ENCODE measurements at places on chromosomes 7 and 10.

- no peak for DNase-seq
Observed at GRCh38 chr7:81949306-81949705, 179.5 kb upstream of the HGF start.

DNA sequence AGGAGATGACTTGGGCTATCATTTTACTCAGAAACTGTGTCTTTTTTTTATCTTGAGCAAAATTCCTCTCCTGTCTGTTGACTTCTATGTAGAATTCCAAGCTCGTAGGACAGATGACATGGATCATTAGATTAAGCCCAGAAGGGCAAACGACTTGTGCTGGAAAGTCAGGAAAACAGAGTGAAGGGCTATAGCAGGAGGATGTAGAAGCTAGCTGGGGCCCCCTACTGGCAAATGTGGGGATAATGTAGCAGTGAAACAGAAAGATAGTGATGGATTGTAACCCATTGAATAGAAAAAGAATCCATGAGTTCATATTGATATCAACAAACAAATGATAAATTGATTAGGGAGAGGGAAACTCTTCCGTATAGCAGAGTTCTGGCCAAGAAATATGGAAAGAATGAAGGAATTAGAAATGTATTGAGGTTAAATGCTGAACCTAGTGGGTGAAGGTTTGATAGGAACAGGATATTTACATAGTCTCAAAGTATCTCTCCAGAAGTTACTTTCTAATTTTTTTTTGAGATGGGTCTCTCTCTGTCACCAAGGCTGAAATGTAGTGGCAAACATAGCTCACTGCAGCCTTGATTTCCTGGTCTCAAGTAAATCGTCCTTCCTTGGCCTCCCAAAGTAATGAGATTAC, 103.6 kb downstream of the LYZL1 start:
- peak; percentile 38 for DNase-seq

DNA sequence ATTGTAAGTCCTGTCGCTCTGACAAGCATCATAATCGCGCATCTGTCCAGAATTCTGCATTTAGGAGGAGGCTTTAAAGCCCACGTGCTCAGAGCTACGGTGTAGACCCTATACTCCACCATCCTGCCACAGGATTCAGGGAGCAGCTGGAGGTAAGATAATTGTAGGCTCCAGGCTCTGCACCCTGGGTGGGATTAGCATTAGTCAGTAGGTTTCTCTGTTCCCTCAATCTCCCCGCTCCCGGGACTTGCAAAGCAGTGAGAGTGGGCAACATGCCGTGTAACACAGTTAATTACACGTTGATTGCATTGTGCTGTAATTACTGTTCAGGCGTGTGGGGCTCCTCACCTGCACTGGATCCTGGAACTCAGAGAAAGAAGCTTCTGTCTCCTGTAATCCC, 89.3 kb upstream of the CUX1 start:
- no peak for DNase-seq

- DNase-seq = no peak
Observed at GRCh38 chr10:50615658-50616057, 8.1 kb downstream of the SGMS1 start.

DNA sequence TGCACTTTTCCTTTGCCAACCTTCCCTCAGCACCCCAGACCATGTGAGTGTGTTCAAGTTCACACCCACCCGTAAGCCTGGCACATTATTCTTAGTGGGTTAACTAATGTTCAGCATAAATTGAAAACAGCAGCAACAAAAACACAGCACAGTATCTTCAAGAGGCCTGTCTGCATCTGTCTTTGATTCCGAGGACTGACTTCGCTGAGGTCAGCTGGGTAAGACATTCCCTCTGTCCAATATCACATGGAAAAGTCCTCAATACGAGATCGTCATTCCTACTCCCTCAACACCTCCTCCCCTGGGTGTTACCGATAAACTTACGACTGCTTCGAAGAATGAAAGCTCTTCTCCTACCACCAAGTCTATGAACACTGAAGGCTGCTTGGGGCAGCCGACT, 218.8 kb downstream of the SFMBT2 start:
- no peak for DNase-seq

- DNase-seq = no peak
Observed at GRCh38 chr7:149414745-149415390, 46.0 kb downstream of the ZNF777 start.

GRCh38 chr7:142376356-142376997, 118.6 kb upstream of the PRSS58 start:
- DNase-seq = no peak

DNA sequence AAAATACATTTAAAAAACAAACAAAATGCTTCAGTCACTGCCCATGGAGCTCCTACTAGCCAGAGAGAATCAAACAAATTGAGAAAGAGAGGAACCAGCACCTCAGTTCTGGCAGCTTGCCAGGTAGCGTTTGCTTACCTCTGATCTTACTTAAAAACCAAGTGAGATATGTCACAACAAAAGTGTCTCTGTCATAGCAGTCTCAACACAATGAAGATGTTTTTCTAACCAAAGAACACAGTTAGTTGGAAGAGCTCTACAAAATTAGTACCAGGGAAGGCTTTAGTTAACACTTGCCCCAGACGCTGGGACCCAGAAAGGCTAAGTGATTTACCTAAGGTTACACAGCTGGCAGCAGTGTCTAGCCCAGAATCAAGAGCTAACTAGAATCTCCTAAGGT, 3.4 kb downstream of the DOCK4 start:
- no peak for DNase-seq

DNA sequence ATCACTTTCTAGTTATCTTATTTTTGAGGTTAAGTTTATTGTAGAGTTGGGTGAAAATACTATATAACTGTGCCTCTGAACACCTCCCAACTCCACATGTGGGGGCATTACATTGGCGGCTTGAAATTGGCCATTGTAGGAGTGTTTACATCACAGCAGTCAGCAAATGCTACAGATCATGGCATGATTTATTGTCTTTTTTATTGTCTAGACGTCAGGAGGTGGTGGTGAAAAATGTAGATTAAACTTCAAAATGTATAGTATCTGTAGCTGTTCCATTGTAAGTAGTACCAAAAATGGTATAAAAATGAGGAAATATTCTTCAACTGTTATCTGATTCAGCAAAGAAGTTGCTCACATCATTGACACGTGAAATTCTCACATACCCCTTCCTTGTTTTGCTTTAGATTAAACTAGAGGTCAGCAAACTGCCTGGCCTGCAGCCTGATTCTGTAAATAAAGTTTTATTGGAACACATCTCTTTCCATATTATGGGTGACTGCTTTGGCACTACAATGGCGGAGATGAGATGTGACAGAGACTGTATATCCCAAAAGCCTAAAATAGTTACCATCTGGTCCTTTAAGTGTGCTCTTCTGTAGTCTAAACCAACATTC, 35.0 kb downstream of the TAF3 start:
- no peak for DNase-seq

DNA sequence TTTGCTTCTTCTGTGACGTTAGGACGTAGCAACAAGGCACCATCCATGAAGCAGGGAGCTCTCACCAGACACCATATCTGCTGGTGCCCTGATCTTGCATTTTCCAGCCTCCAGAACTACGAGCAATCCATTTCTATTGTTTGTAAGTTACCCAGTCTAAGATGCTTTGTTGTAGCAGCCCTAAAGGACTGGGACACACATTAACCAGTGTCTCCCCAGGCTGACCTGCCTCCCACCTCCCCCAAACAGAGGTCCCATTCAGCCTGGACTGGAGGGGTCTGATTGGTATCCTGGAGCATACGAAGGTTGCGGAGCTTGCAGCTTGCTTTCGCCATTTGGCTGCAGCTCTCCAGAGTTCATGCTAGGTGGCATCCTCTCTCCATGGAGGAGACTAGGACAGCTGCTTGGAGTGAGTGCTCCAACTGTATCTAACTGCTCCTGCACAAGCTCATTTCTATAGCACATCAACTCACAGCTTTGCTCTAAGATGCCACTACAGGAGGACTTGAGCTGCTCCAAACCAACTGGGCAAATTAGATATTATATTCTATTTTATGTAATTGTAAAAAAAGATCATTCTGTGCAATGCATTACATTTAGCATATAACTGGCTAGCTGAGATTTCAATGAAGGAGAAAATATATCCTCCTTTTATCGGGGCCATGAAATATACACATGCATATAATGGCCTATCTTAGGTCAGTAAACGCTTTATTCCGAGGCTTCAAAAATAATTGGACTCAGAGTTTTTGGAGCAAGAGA, 8.0 kb upstream of the GRK5 start:
- DNase-seq = peak; percentile 64

DNA sequence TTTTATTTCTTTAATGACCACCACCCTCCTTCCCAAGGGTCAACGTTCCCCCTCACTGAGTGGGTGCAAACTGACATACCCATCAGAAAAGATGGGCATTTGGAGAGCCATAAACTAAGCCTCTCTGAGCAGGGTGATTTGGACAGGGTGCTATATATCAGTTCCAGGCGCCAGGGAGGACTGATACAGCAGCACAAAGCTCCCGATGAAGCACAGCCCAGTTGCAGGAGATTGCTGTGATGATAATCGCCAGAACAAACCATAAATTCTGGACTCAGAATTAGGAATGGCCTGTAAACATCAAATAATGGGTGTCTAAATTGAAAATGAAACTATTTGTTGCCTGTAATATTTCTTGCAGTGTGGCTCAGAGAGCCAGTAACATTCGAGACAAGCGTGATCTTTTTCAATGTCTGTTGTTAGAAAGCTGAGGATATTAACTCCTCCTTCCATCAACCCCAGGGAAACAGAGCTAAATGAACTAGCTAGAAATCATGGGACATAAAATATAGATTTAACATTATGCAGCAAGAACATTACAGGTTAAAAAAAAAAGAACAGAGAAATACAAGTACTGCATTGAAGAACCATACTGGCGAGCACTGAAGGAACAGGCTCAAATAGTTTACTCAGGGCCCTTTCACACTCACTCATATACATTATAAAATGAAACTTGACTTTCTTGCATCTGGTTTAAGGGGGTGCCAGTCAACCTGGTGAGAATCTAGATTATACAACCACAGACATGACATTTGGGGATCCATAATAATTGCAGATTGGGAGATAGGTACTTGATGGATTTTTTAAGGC, 137.5 kb upstream of the LRRTM3 start:
- no peak for DNase-seq

DNA sequence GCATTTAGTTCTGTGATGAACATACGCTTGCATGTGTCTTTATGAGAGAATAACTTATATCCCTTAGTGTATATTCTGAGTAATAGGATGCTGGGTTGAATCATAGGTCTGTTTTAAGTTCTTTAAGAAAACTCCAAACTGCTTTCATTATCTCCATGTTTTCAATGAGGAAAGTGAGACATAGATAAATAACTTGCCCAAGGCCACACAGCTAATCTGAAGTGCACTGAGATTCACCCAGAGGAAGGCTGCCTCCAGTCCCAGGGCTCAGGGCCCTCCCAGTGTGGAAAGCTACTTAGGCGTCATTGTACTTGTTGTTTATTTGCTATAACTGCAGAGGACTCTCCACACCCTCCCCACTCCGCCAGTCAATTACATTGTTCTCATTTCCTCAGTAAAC, 126.7 kb downstream of the INHBA start:
- DNase-seq = no peak

- no peak for DNase-seq
Observed at GRCh38 chr7:146875981-146876380, 759.4 kb downstream of the CNTNAP2 start.

DNA sequence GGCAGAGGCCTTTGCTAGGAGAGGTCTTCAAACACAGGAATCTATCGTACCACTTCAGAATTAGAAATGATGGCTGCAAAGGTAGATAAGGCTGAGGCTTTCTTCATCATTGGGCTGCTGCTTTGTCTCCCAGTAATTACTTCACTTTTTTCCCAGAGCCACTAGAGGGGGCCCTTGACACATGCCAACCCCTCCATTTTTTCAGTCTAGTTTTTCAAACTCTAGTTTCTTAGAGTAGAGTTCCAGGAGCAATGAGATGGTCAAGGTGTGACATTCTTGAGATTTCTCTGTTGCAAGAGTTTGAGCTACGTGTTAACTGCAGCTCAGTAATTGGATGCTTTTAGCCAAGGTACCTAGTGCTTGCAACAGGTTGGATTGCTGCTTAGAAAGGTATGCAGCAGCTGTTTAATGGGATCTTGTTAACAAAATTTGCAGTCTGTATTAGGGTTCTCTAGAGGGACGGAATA, 33.8 kb upstream of the RBM20 start:
- DNase-seq = peak; percentile 76

DNA sequence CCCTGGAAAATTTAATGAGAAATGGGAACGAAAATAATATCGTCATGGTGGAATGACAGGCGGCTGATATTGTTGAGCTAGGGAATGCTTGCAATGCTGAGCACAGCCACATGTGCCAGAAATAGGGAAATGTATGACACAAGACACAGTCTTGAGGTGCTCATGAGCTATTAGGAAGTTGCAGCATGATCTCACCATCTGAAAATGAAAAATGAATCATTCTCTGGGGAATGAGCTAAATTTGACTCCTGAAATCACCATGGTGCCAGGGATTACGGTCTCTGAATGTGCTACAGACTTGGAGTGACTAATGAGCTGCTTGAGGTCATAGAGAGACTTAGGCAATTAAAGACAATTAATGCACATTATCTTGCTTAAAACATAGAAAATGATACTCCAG, 845.0 kb downstream of the CNTNAP2 start:
- peak; percentile 0 for DNase-seq

DNA sequence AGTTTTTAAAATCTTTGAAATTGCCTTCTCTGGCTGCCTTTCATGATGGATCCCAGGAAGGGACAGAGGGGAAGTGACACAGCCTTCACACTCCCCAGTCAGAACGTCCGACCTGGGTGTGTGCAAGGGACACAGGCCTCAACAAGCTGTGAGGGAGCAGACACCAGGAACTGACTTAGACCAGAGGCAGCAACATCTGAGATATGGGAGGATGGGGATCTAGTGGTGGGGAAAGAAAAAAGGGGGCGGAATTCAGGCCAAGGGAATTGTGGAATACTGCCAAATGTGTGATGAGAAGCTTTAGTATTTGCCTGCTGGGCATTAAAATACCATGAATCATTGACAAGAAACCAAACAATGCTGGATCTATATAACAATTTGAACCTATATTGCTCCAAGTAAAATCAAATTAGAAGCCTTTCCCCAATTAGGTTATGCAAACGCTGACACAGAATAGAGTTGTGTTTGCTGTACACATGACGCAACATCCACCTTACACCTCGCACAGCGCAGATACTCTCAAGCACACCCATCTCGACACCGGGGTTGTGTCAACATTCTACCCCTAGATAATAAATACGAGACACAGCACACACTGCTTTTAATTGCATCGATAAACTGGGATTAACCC, 17.2 kb upstream of the MNX1 start:
- DNase-seq = peak; percentile 68

GRCh38 chr10:89837165-89838043, 136.0 kb downstream of the KIF20B start:
- no peak for DNase-seq

DNA sequence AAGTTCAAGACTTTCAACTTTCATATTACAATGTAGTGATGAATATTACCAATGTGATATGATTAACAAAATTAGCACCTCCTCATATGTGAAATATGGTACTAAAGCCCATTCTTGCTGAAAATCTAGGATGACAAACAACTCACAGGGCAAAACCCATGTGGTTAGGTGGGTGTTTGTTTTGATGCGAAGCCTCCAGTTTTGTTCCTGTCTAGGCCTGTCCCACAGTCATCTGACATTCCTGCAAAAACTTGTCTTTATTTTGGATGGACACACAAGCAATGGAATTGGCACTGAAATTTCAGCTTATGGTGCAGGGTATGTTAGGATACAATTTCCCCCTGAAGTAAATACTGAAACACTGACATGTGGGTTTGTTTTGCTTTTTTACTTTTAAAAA, 95.3 kb downstream of the PARD3 start:
- peak; percentile 68 for DNase-seq

- DNase-seq = no peak
Observed at GRCh38 chr7:156106107-156106426, 293.8 kb upstream of the SHH start.

- no peak for DNase-seq
Observed at GRCh38 chr10:85235258-85235657, 906.9 kb downstream of the CCSER2 start.

Data from RWPE1 (cell line).